ENCODE measurements at places on chromosomes 2 and 18.

GRCh38 chr2:63668466-63668865, 79.7 kb downstream of the MDH1 start:
- no peak for DNase-seq

GRCh38 chr2:69973335-69973735, 11.9 kb upstream of the ASPRV1 start:
- DNase-seq, result no peak

DNA sequence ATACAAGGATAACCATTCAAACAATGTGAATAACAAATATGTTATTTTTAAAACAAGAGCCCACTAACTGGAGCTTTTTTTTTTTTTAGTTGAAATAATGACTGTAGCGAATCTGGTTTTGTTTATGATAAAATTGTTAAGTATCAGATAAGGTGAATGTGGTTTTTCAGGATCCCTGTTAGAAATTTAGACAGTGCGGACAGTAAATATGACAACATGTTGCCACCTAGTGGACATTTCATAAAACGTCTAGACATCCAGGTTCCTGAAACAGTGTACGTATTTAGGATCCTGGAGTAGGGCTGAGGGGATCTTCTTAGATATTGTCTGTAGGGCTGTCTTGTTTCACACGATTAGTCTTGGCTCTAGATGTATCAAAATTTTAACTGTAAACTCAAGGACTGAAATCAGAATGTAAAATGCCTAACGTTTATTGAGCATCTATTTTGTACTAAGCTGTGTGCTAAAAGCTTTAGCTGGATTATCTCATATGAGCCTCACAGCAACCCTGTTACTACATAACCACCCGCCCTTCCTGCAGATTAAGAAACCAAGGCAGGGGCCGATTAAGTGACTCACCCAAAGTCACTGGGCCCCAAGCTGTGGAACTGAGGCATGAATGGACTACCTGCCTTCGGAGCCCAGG, 23.9 kb upstream of the CCDC68 start:
- DNase-seq, result peak; percentile 20

DNA sequence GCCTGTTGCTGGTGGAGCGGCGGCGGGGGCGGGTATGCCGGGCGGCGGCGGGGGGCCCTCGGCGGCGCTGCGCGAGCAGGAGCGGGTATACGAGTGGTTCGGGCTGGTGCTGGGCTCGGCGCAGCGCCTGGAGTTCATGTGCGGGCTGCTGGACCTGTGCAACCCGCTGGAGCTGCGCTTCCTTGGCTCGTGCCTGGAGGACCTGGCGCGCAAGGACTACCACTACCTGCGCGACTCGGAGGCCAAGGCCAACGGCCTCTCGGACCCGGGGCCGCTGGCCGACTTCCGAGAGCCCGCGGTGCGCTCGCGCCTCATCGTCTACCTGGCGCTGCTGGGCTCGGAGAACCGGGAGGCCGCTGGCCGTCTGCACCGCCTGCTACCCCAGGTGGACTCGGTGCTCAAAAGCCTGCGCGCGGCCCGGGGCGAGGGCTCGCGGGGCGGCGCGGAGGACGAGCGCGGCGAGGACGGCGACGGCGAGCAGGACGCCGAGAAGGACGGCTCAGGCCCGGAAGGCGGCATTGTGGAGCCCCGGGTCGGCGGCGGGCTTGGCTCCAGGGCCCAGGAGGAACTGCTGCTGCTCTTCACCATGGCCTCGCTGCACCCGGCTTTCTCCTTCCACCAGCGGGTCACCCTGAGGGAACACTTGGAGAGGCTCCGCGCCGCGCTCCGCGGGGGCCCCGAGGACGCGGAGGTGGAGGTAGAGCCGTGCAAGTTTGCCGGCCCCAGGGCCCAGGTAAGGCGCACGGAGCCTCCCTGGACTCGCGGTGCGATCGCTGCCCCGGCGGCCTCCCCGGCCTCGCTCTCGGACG, 1.0 kb downstream of the ZCCHC2 start:
- peak; percentile 33 for DNase-seq

GRCh38 chr2:178635897-178636296, 155.6 kb downstream of the PLEKHA3 start:
- DNase-seq, result no peak

GRCh38 chr2:125479143-125479636, 1176.8 kb upstream of the GYPC start:
- DNase-seq, result no peak

DNA sequence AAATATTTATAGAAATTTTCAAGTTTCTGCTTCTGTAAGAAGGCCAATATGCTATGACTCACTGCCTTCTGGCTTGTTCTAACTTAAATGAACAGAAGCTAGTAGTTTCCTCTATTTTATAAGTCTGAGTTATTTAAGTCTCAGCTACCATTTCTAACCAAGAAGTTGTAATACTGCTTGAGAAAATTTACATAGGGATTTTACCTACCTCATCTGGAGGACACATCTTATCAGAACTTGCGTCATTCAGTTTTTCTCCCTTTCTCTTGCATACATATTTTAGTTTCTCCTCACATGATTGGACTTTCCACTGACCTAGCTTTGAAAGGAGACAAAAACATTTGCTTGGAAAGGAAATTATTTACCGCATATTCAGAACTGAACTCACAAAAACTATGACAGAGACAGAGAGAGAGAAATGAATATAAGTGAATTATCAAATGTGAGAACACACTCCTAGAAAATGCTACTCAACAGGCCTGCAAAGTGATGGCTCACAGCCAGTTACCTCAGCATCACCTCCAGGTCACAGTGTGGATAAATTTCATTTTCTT, 81.1 kb upstream of the CD302 start:
- no peak for DNase-seq

GRCh38 chr2:235446082-235446481, 47.8 kb upstream of the AGAP1 start:
- no peak for DNase-seq

DNA sequence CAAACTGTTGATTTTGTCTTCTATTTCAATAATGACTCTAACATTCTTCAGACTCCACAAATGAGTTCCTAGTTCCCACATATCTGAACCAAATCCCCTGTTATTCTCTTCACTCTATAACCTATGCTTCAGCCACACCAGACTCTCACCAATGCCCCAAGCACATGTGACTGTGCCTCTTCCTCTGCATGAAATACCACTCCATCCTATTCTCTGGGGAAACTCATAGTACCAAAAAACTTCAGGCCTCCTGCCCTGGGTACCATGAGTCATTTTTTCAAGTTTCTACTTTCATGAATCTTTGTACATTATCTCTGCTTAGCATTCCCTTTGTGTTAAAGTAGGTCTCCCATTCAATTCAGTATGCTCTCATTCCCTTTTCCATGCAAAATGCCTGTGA, 353.2 kb downstream of the ZEB2 start:
- DNase-seq, result no peak

DNA sequence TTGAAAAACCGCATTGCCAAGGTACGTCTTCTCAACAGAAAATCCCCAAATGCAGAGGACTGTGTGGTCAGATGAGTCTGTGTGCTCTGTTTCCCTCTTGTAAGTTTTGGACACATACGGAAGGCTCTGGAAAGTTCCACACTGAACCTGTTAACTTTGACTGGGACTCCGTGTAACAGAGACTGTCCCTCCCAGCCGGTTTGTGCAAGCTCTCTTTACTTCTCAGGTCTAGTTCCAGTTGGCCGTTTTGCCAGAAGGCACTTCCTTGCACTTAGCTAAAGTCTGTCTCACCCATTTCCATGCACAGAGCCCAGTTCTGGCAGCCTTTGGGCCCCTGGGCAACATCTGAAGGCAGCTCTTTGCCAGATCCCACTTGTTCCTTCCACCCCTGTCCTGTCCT, 22.0 kb downstream of the EFHD1 start:
- no peak for DNase-seq

DNA sequence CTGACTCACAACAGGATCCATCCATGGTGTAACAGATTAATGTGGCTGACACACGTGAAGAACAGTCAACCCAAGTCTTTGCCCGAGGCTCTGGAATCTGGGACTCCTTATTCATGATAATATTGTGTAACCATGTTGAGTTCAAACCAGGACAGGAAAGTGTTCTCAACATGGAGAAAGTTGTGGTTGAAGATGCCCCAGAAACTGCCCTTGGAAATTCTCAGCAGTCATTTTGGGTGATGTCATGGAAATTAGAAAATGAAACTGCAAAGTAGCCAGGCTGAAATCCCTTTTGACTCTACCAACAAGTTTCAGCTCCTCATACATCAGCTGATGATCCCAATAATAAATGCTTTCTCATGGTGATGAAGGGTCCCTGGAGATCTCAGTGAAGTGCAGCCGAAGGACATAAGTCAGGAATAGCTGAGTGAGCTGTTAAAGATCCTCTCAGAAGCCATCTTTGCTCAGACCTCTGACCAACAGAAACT, 307.7 kb downstream of the TNS1 start:
- DNase-seq, result no peak
